CD4-positive, alpha-beta T cell treated with Interleukin-4 for 4 hours (primary cell): ENCODE measurements at places on chromosomes 6 and 20.
A peak's percentile ranks its signal among the peaks of the same experiment; 100 is the strongest.

DNA sequence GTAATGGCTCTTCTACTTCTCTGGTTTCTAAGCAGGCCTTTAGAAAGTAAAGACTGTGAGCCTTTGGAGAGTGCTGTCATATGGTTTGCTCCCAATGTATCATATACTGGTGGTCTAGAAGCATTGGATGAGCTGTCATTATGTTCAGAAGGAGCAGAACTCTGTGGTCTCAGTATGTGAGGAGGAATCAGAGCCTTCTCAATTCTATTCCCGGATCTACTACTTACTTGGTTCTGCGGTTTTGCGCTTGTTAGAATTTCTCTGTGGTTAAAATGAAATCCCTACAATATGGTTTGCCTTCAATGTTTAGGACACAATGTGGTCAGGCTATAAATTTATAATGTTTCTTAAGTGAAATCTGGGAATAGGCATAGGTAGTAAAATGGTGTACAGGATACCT, 64.6 kb downstream of the RWDD2A start:
- no peak for DNase-seq

GRCh38 chr6:158545043-158545966, 14.6 kb upstream of the TMEM181 start:
- no peak for DNase-seq

GRCh38 chr6:90790058-90790457, 203.2 kb upstream of the MAP3K7 start:
- DNase-seq: no peak

- peak; percentile 36 for DNase-seq
Measured at GRCh38 chr6:53058388-53059195, 6.6 kb upstream of the FBXO9 start.
